ENCODE measurements at places on chromosomes 4 and X.

DNA sequence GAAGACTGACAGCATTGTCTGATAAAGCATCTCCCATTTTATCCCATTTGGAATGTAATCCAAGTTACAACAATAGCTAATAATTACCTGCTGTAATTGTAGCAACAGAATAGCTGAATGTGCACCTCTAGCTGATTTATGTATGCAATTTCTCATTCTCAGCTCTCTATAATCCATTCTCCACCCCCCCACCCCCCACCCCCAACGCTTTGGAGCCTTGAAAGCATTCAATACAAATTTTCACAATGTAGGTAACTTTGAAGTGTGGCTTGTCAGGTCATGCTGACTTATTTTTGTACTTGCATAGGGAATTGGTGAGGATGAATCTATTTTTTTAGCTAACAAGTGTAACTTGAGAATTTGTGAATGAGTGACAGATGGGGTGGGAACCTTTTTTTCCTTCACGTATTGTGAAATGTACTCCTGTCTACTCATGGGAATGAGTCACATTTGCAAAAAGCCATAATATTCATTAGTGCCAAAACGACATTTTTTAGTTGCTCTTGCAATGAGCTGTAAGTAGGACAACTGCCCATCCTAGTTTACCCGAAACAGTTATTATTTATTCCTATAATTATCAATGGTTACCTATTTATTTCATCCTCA, 159.3 kb downstream of the PALLD start:
- no peak for DNase-seq

DNA sequence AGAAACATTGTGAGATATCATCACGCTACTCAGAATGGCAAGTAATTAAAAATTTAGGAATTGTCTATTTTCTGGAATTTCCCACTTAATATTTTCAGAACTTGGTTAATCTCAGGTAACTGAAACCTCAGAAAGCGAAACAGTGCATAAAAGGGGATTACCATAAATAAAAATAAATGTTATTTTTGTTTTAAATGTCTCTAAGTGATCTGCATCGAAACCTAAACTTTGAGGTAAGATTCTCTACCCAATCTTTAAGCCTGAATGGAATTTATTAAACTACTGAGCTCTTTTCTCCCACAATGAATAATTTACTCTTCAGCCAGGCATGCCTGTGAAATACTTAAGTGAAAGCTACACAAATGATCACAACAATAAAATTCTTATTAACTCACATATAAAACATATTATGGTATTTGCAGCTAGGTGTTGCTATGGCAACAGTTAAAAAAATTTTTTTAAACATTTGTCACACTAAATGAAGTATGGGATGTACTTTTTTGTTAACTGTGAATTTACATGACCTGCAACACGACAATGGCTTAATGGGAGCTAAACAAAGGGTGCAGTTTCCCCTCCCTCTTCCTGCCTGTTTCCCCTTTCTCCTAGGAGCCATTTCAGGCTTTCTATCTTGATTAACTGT, 220.2 kb upstream of the PRPS2 start:
- no peak for DNase-seq

GRCh38 chrX:30060718-30061117, 154.6 kb upstream of the MAGEB2 start:
- DNase-seq = no peak

GRCh38 chr4:118158763-118159375, 124.6 kb downstream of the NDST3 start:
- no peak for DNase-seq

DNA sequence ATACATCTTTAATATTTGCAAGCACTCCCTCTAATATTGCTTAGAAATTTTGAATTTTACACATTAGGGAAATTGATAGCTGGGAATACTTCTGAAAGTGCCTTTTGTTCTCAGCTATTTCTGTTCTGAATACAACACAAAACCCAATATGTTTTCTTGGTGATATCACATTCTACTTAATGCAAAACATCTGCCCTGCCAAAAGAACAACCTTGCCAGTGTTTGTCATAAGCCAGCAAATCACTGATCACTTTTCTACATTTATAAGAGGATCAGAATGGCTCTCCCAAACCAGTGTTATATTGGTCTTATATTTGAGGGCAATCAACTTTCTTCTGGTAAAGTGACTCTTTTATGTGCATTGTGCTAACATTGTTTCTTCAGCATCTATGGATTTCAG, 126.8 kb upstream of the APOOL start:
- DNase-seq = no peak

- no peak for DNase-seq
Observed at GRCh38 chr4:1246111-1246881, 2.6 kb downstream of the CTBP1 start.

DNA sequence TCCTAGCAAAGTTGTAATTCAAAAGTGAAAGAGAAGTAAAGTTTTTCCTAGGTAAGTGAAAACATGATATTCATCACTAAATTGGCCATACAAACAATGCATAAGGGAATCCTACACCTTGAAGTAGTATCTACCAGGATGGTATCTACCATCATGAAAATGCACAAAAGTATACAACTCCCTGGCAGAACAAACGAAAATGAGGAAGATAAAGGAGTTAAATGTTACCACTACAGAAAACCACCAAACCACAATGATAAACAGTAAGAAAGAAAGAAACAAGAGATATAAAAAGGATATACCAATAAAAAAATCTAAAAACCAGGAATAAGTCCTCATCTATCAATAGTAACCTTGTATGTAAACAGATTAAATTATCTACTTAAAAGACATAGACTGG, 26.9 kb downstream of the GK2 start:
- DNase-seq = no peak

- DNase-seq = no peak
Observed at GRCh38 chr4:137674066-137674465, 141.8 kb upstream of the PCDH18 start.

DNA sequence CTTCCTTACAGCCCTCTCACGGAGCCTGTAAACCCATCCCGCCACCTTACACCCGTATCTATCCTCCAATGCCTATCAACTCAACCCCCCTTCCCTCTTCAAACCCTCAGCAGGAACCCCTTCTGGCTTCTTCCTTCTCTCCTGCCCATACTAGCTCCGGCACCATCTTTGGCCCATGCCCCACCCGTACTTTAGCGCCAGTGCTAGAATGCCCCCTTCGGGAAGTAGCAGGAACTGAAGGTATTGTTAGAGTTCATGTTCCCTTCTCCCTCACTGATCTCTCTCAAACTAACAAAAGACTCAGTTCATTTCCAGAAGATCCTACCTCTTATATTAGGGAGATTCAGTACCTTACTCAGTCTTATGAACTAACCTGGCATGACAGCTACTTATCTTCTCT, 2.7 kb upstream of the UGT2B15 start:
- DNase-seq = no peak

DNA sequence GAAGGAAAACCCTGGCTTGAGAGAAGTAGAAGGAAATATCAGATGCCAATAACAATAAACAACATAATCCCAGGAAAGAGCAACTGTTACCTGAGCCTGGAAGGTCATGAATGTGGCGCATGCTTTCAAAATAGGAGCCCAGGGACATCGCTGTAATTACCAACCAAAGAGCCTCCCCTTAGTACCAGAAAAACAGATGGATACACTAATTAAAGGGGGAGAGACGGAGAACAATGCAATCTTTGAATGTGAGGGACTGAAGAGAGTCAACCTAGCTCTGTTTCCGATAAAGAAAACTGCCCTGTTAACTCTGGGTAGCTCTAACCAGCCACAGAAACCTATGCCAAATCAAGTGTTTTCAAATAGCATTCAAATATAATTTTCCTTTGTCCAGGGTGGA, 161.4 kb downstream of the ENOX2 start:
- no peak for DNase-seq

DNA sequence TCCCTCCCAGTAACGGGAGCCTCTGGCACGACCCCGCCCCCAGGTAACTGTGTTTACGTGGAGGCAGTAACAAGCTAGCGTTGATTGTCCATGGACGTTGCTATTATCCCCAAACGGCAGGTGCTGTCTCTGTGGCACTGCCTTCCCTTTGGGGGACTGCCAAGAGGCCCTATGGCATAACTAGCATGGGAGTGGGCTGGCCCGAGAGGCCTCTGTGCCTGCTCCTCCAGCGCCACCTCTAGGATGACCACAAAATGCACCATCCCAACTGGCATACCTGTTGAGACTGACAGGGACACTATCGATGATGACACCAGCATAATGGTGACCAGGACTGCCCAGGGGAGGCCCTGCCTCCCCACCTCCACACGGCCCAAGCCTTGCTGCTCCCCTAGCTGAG, 1.5 kb downstream of the SRPK3 start:
- no peak for DNase-seq

- DNase-seq = no peak
Observed at GRCh38 chr4:1826531-1827350, 29.2 kb downstream of the LETM1 start.

GRCh38 chr4:102007959-102008425, 217.5 kb downstream of the BANK1 start:
- DNase-seq = no peak

GRCh38 chr4:1873776-1874175, 2.6 kb downstream of the NSD2 start:
- DNase-seq = no peak

DNA sequence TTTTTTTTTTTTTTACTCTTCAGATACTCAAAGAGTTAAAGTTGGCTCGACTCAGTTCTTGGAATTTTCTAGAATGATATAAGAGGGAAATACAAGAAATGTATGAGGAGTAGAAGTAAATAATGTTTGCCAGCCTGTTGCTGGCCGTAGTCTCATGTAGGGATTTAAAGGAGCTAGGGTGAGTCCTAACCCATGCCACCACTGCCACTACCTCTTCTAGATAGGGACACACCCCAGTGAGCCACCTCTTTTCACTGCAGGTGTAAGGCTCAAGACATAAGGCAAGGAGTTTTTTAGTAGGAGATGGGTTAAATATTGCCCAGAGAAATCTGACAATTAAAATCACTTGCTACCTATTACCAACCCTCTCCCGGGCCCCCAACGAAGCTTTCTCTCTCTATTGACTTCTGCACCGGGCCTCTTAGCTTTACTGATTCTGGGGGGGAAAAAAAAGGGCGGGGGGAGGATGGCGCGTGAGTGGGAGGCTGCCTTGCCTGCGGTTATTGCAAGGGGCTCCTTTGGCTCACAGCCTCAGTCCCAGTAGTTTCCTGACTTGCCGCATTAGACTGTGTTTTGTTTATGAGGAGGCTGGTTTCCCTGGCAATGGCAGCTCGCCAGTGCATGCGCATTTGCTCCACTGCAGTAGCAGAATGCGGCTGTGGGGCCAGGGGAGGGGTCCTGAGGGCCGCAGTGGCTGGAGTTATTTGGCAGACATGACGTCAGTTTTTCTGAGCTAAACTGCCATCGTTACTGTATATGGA, 3.0 kb downstream of the LINC00632 start:
- DNase-seq = no peak

- no peak for DNase-seq
Observed at GRCh38 chr4:144557404-144557803, 88.6 kb upstream of the HHIP start.

DNA sequence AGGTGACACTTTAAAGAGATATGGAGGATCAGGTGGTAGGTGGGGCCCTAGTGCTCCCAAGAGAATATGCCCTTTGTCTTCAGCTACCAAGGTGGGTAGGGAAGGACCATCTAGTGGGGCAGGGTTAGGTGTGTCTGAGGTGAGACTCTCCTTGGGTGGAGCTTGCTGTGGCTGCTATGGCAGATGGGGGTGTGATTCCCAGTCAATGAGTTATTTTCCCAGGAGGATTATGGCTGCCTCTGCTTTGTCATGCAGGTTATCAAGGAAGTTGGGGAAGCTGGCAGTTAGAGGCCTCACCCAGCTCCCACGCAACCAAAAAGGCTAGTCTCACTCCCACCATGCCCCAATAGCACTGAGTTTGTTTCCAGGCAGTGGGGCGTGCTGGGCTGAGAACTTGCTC, 18.0 kb upstream of the SPIN2A start:
- no peak for DNase-seq

DNA sequence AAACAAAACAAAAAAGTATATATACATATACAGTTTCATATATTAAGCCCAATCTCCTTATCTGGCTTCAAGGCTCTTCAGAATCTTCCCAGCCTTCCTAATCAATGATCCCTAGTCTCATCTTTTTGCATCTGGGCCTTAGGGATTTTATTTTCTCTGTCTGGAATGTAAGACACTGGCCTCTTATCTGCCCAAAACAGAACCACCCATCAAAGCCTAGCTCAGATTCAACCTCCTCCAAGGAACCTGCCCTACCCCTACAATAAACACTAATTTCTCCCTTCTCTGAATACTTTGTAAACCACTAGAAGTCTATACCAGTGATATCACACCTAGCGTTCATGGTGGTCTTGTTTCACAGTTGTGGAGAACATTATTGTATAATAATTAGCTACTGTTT, 23.2 kb upstream of the GAB1 start:
- no peak for DNase-seq

- no peak for DNase-seq
Observed at GRCh38 chr4:108596344-108596743, 24.0 kb upstream of the RPL34 start.

DNA sequence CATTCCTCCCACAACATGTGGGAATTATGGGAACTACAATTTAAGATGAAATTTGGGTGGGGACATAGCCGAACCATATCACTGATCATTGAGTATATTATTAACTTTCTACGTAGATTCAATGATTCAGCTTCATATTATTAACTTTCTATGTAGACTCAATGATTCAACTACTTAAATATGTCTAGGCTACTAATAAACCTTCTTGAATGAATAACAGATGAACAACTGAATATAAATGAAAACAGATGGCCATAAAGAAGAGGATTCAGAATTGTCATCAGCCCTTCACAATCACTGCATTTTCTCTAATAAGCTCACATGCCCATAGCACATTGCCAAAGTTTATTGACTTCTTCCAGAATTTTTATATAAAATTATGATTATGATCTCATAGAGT, 57.0 kb downstream of the CEP44 start:
- no peak for DNase-seq

DNA sequence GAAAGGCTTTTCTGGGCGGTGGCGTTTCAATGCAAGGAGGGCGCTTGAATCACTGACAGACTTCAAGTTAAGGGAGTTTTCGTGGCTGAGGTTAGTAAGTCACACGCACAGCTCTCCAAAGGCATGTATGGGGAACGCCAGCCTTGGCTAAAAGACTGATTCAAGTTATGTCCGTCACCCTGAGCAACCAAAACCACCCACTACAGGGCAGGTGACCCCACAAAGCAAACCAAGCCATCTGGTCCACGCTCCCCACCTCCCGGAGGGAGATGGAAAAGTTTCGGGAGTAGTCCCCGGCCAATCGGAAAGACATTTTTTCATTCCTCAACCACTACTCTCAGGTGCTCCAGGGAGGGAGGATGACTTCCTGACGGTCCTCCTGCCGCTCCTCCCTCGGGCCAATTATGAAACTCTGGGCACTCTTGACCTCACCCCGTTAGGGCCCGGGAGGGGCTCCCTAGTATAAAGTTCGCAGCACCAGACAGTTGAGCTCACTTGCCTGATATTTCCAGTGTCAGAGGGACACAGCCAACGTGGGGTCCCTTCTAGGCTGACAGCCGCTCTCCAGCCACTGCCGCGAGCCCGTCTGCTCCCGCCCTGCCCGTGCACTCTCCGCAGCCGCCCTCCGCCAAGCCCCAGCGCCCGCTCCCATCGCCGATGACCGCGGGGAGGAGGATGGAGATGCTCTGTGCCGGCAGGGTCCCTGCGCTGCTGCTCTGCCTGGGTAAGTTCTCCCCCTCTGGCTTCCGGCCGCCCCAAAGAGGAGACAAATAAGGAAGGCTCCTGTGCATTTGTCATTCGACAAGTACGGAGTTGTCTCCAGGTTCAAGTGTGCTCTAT, at the start of gene EREG:
Gene EREG (plus strand): TSS at position 494 of the 840 bp plus-strand sequence. CDS start 164 bp downstream, at position 658.
- DNase-seq = no peak

GRCh38 chr4:122705009-122705408, 27.5 kb upstream of the BBS12 start:
- DNase-seq = no peak

GRCh38 chr4:35965300-35965699, 279.0 kb downstream of the ARAP2 start:
- no peak for DNase-seq

Data from stimulated activated CD4-positive, alpha-beta T cell treated with anti-CD3 and anti-CD28 coated beads, TNF-alpha, amount 100 ng/mL, for 4 hours (primary cell).